ENCODE measurements at places on chromosomes 13 and 19.

- DNase-seq = no peak
These were observed 11.2 kb downstream of the TSC22D1 start for GRCh38 chr13:44564936-44565335.

GRCh38 chr19:38557205-38557799 lies 60.5 kb downstream of the MAP4K1 start:
- no peak for DNase-seq

DNA sequence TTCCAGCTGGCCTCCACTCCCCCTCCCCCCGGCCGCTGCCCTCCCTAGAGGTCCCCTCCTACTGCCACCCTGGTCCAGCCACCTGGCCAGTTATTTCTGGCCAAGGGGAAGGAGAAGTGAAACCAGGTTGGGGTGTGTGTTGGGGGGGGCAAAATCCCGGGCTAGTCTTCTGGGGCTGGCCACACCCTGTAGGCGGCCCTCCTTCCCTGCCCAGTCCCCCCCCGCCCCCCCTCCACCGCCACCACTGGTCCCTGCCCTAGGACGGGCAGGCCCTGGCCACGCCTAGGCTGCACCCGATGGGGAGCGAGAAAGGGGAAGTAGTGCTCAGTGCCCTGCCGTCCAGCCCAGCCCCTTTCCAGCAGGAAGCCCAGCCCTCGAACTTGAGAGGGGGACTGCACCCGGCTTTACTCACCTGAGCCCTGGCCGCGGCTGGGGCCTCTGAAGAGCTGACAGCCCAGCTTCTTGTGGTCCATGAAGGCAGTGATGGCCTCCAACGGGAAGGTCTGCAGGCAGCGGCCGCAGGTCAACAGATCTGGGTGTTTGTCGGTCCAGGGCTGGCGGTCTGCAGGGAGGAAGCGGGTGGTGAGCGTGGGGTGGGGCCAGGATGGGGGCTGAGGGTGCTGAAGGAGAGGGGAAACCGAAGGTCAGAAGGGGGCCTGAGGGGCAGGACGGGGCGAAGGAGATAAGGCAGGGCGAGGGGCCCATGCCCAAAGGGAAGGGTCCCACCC lies 813 bp downstream of the ZNF296 start:
- DNase-seq = peak; percentile 69

- DNase-seq = no peak
These were observed at the start of gene LIPE for GRCh38 chr19:42427313-42427712. LIPE (minus strand) TSS chr19:42427388; CDS start chr19:42427149, 239 bp downstream.

DNA sequence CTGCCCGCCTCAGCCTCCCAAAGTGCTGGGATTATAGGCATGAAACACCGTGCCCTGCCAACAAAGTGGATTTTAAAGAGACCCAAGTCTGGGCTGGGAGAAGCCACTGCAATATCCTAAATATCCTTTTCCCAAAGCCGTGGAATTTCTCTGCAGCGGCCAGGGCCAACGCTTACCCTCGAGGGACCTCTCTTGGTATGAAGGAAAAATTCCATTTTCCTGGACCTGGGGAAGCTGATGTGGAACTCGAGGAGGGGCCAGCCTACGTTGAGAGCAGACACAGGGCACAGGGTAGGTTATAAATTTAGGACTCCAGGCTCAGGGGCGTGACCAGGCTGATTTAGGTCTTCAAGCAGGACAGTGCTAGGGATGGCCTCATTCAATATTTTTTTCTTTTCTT lies 17.7 kb upstream of the UPF1 start:
- DNase-seq = no peak
